EL (cell line): ENCODE measurements at places on chromosomes 6 and 20.

DNA sequence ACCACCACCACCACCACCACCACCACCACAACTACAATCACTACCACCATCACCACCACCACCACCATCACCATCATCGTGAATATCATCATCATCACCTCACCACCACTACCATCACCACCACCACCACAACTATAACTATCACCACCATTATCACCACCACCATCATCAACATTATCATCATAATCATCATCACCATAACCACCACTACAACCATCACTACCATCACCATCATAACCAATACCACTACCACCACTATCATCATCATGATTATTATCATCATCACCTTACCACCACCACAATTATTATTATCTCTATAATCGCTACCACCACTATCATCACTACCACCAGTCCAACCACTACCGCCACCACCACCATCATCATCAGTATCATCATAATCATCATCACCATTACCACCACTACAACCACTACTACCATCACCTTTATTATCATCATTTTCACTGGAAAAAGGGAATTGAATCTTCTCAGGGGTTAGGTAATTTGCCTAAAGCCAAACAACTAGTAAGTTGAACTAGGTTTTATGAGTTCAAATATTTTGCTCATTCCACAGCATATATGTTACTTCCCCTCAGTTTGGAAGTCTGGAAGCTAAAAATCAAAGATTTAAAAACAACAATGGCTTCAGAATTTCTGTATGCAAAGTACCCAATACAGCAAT, 8.3 kb downstream of the RIPOR2 start:
- DNase-seq, result no peak

GRCh38 chr6:144797881-144798589, 512.9 kb downstream of the UTRN start:
- DNase-seq, result peak; percentile 92

GRCh38 chr20:47438464-47439381, 63.0 kb upstream of the NCOA3 start:
- DNase-seq, result no peak

- no peak for DNase-seq
Measured at GRCh38 chr20:11221046-11221445, 547.2 kb upstream of the JAG1 start.

DNA sequence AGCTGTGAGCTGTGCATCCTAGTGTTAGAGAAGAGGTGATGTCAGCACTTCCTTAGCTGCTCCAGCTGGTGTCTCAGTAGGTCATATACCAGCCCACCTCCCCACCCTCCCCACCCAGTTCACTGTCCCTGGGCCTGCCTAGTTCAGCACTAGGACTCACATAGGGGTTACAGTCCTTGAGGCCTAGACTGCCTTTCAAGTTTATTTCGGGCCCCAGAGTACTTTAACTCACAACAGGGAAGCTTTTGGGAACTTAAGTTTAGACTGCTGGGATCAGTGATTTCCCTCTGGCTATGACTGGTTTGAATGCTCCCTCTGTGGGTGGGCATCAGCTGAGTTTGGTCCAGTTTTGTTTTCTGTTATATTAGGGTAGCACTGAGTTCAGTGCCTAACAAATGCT, 139.2 kb upstream of the MMS22L start:
- no peak for DNase-seq

GRCh38 chr20:32395066-32395465, 36.9 kb downstream of the ASXL1 start:
- DNase-seq, result no peak

GRCh38 chr20:38094373-38094891, 60.9 kb downstream of the RPRD1B start:
- DNase-seq, result peak; percentile 80

- DNase-seq, result no peak
Measured at GRCh38 chr20:60579941-60580515, 621.8 kb downstream of the CDH26 start.

DNA sequence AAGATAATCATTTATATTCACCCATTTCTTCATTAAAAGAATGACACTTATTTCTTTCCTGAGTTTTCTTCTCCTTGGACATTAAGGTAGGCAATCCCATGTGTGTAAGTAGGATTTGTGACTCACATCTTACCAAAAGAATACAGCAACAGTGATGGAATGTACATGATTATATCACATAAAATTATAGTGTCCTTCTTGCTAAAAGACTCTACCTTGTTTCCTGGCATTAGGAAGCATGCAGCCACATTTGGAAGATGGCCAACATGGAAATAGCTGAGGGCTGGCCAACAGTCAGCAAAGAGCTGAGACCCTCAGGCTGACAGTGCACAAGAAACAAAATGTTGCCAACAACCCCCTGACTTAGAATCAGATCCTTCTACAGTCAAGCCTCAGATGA, 327.9 kb upstream of the MARCKS start:
- DNase-seq, result peak; percentile 39

- peak; percentile 75 for DNase-seq
Measured at GRCh38 chr6:4637691-4638433, 138.3 kb upstream of the CDYL start.

- DNase-seq, result no peak
Measured at GRCh38 chr6:151835396-151835795, 27.9 kb downstream of the ESR1 start.

DNA sequence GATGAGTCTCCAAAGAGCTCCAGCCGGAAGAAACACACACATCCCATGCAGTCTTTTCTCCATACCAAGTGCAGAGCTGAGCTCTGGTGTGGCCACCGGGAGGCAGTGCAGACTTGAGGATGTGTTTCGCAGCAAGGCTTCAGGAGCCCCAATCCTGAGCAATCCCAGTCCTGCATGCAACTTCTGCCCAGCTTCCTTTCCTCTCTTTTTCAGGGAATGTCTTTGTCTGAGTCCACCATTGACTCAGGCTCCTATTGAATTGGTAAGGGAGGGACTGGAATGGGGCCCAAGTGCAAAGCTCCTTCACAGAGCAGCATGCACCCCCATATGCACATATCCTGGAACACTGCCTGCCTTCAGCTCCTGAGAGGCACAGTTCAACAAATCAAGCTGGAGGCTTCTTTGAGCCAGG, 50.5 kb upstream of the ASIP start:
- peak; percentile 84 for DNase-seq

DNA sequence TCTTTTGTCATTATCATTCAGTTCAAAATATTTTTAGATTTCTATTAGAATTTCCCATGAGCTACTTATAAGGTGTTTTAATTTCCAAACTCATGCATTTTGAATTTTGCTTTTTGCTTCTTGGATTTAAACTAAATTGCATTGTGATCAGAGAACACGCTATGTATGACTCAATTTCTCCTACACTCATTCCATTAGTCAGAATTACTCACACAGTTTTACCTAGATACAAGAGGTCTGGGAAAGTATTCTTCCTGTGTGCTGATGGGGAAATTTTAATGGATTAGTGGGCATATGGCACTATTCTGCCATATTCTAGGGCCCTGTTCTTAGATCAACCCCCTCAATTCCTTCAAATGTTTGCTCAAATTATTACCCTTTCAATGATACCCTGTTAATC, 49.9 kb upstream of the BMP5 start:
- peak; percentile 78 for DNase-seq

DNA sequence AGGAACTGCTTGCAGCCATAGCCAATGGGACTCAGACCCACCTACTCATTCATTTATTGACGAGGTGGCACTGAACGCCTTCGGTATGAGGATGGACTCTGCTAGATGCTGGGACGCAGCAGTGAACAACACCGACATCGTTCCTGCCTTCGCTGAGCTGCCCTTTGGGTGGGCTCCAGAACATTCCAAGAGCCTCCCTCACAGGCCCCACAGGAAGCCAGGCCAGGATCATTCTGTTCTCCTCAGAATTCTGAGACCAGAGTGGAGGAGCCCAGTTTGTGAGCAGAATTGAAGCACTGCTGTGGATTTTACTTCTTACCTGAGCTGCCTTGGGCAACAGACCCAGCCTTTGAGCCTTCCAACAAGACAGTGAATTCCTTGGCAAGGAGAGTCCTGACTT, 82.1 kb downstream of the KCNB1 start:
- peak; percentile 18 for DNase-seq

DNA sequence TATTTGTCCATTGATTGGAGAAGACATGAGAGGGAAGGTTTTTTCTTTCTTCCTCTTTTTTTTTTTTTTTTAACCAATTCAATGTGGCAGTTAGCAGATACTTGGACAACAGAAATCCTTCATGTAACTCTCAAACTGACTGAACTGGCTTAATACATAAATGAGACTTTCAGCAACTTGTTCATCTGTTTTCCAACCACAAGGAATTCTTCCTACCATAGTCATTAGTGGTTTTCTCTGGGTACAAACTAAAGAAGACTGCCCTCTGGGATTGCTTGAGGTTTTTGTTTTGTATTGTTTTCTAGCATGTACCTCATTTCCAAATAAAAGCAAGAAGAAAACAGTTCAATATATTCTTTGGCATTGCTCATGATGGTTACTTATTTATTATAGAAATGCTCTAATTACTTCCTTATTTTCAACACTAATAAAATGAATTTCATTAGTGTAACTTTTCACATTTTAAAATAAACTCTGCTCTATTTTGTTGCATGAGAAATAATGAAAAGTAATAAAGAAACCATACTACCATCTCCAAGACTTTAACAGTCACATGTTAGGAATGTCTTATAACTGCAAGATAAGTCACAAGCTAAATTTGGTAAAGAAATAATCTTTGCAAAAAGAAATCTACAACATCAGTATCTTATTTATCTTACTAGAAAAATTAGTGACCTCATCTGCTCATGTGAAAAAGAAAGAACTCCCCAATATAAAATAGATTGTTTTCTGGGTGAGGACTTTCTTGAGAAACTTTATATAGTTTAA, 52.0 kb downstream of the ME1 start:
- peak; percentile 77 for DNase-seq

- no peak for DNase-seq
Measured at GRCh38 chr6:148374040-148374774, 31.6 kb downstream of the SASH1 start.

DNA sequence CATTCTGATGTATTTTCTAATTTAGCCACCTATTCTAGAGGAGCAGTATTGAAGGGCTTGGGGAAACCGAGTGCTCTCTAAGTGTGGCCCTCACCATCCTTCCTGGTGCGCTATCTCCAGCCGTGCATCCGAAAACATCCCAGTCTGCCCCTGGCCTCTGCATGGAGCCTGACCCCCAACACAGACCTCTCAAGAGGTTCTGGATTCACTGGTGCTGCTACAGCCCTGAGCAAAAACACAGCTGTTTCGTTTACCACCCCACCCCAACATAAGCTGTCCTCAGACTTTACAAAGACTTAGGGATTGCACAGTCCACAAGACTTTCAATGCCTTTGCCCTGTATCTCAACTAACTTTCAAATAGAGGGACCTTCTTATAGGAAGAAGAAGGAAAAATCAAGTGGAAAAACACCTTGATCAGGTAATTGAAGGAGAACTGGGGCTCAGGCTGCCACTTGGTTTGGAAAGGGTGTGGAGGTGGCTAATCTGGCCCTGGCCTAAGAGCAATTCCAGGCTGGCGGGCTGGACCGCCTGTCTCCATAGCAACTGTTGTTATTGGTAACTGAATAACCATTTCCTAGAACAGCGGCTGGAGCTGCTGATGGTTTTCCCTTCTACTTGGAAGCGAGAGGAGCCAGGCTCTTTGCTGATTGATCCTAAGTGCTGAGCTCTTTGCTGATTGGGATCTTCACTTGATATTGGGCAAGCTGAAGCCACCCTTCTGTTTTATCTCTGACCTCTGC, 90.2 kb upstream of the TOX2 start:
- DNase-seq, result no peak

DNA sequence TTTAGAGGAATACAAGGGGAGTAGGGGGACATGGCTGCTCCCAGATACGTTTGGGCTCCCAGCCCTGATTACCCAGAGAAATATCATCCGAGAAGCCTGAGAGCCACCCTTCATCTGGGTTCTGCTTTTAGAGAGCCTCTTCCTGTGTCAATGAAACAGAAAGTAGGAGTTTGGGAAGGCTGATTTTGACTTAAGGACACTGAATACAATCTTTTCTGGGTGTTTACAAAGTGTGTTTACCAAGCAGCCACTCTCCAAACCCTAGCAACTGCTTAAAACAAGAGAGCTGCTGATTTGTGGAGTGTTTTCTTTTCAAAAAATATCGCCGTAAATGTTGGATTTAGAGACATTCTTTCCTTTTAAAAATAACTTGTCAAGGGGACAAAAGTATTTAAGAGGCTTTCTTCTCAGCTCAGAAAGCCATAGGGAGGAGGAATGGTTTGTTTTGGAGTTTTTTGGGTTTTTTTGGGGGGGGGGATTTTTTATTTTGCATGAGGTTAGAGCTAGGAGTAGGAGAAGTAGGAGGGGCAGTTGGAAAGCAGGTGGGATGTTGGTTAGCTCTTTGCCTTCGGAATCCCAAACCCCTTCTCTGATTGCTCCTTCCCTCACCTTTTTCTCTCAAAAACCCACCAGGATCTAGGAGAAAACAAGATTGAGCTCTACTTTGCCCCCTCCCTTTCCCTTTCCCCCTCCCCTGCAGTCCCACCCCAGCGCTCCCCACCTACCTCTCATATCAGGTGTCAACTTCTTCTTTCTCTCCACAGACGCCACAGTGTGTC, 12.4 kb downstream of the MAFB start:
- no peak for DNase-seq

DNA sequence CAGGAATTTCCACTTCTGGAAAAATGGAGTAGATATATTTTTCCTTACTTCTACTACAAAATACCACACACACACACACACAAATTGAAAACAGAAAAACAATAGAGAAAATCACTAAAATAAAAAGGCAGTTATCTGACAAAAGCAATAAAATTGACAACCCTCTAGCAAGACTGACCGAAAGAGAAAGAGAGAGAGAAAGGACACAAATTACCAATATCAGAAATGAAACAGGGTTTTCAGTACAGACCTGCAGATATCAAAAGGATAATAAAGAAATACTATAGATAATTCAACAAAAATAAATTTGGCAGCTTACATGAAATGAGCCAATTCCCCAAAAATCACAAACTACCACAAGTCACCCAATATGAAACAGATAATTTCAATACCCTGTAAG, 104.7 kb downstream of the OPRM1 start:
- no peak for DNase-seq

- DNase-seq, result no peak
Measured at GRCh38 chr6:116518621-116519368, 7.4 kb downstream of the CALHM5 start.

DNA sequence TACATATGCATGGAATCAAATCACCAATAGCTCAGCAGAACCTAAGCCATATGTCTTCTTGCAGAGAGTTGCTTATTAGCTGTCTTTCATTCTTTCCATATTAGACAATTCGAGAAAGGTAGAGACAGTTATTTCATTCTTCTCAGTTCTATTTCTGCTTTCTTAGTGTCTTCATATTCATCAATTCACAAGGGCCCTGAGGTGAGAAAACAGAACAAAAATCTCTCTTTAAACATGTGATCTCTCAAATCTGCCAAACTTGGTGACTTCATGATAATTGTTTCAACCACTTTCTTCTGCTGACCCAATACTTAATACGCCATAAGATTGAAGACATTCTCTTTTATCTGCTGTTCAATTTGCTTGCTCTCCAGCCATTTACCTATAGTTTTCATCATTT, 229.7 kb upstream of the MARCKS start:
- no peak for DNase-seq

- no peak for DNase-seq
Measured at GRCh38 chr20:16451982-16452381, 121.3 kb downstream of the KIF16B start.

GRCh38 chr6:62345446-62345845, 59.4 kb upstream of the KHDRBS2 start:
- DNase-seq, result no peak
